Spleen (tissue), 13 donors: ENCODE measurements at places on chromosomes 2 and 18.

GRCh38 chr18:9362869-9363268, 28.3 kb downstream of the TWSG1 start:
- no peak for DNase-seq

- no peak for DNase-seq
Observed at GRCh38 chr2:70938586-70938950, 2.9 kb downstream of the ATP6V1B1 start.

DNA sequence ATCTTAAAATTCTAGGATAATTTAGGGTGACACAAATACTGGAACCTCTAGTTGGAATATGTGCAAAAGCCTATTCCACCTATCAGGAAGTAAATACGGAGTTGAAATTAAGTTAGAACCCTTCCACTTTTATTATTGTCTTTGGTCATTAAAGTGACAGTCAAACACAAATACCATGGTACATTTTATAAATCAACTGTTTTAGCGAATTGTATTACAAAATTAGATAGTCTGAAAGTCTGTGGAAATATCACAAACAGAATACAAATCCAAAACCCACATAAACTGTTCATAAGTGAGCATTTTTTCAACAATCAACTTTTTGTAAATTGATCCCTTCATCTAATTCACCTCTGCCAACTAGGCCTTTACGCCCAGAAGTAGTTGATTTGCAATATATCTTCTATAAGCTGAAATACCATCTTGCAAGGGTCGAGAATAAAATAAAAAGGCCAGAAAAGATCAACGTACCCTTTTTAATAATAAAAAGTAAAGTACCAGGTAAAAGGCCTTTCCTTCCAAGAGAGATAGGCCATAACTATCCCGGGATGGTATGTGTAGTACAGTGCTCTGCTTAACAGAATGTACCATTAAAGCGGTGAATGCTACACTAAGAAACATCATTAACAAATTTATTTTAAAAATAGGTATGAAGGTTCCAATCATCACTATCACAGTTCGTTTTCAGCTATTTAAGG, 1.3 kb downstream of the USP34 start:
- no peak for DNase-seq

DNA sequence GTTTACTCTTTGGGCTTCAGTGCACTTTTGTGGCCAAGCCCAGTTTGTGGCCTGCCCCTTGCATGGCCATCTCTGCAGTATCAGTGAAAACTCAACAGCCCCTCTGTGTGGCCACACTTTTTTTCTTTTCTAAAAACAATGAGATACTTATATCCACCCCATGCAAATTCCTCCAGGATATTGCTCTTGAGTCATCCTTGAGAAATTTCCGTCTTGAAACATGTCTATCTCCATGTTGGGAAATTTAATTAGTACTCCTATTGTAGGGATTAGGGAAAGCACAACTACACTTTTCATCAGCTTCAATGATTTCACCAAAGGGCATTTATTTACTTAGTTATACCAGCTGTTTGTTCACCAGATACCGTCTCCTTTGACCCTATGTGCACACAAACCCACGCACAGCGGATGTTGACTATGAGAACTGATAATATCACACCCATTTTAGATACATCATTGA, 993.1 kb downstream of the TSN start:
- DNase-seq, result no peak
